WTC11 (cell line): ENCODE measurements at places on chromosomes 2 and 18. TPM values are rescaled to one million over a fixed set of nuclear protein-coding genes. Genes with fewer than 3 reads are reported as not detected.

The CFAP65 gene
- 0.44 to 1.0 TPM (median 0.48 TPM) in 3 replicates for total RNA-seq

DNA sequence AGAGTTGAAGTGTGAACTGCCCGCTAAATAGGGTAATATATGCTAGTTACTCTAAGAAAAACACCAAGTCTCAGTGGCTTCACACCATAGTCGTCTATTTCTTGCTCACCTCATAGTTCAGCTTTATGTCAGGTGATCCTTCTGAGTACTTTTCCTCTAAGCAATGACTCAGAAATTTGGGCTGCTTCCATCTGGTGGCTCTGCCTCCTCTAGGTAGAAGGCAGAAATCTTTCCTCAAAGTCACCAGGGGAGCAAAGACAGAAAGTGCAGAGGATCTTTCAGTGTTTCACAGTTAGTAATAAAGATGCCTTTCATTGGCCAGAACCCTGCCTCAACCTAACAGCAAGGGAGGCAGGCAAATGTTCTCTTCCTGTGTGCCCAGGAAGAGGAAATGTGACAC, 17.3 kb downstream of the CDH20 start:
- H3K27ac ChIP-seq: no peak overlapping the region
- peaks cover 5% of the 10 kb centered on the region; the same call in 1 of the 2 replicates for H3K4me1 ChIP-seq
- no peak for DNase-seq
- H3K27me3 ChIP-seq: no peaks in the 10 kb centered on the region
- H3K36me3 ChIP-seq: no peaks in the 10 kb centered on the region

- no peak for DNase-seq
- peaks cover 4% of the 10 kb centered on the region; the same call in 1 of the 2 replicates for H3K27me3 ChIP-seq
- H3K4me1 ChIP-seq: no peaks in the 10 kb centered on the region
- no peaks in the 10 kb centered on the region for H3K36me3 ChIP-seq
These were observed 110.9 kb downstream of the SS18 start for GRCh38 chr18:25979369-25980040.

GRCh38 chr18:48952287-48953103, 1.7 kb upstream of the SMAD7 start:
- H3K4me3 ChIP-seq: peak overlapping the region; percentile 86
- H3K36me3 ChIP-seq: peaks cover 14% of the 10 kb centered on the region
- peaks cover 49% of the 10 kb centered on the region for H3K4me1 ChIP-seq
- DNase-seq: peak; percentile 81

GRCh38 chr2:20917719-20918572, 95.0 kb upstream of the LDAH start:
- no peaks in the 10 kb centered on the region for H3K4me1 ChIP-seq
- no peak overlapping the region for H3K27ac ChIP-seq
- no peak overlapping the region for H3K4me3 ChIP-seq
- H3K27me3 ChIP-seq: no peaks in the 10 kb centered on the region
- no peak for DNase-seq

- H3K27ac ChIP-seq: peak overlapping the region; percentile 71; the same call in 1 of the 2 replicates
- H3K36me3 ChIP-seq: peaks cover 53% of the 10 kb centered on the region
- H3K27me3 ChIP-seq: no peaks in the 10 kb centered on the region
- H3K4me3 ChIP-seq: no peak overlapping the region
- DNase-seq: no peak
These were observed 23.9 kb downstream of the IAH1 start for GRCh38 chr2:9498210-9498609.

DNA sequence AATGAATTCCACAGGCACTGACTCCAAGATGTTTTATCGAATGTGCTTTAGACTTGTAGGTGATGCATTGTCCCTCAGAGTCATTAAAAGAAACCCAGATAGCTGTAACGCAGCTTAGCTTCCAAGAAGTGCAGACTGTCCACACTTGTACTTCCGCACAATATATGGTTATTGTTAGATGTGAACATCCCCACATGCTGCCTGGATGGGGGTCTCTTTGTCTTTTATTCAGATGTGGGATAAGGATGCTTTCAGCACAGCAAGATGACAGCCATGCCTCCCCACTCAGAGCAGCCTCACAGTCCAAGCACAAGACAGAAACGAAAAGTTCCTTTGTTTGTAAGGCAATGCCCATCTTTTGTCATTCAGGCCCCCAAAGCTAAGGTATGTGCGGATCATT, 416.6 kb downstream of the HRH4 start:
- H3K4me1 ChIP-seq: peaks cover 5% of the 10 kb centered on the region
- no peak overlapping the region for H3K4me3 ChIP-seq
- H3K27me3 ChIP-seq: no peaks in the 10 kb centered on the region
- no peak overlapping the region for H3K27ac ChIP-seq
- H3K36me3 ChIP-seq: no peaks in the 10 kb centered on the region

DNA sequence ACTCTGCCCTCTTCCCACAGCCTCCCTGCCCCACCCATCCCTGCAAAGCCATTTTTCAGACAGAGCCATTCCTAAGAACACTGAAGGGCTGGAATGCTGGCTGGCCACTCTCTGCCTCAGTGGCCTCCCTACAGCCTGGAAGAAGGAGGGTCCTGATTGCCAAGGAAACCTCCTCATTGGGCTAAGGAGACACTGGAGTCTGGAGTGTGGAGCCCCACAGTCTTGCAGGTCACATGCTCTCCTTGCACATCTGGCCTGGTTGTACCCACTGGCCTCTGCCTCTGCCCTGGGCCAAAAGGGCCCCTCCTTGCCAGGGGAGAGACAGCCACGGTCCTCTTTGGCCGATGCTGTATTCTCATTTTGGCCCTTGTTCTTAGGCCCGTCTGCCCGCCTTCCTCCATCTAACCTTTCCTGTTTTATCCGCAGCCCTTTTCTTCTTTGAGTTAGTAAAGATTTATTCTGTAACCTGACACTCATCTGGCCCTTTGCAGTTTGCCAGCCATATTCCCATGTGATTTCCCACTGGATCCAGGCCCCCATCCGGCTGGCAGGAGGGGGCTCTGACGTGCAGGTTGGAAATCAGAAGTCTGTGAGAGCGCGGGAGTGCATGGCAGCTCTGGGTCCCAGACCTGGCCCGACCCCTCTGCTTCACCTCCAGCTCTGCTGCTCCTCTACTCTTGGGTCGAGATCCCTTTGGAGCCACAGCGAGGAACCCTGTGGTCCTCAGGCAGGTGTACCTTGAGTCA, 11.0 kb upstream of the CATIP start:
- no peak overlapping the region for H3K4me3 ChIP-seq
- H3K27ac ChIP-seq: no peak overlapping the region
- no peak for DNase-seq
- H3K36me3 ChIP-seq: 0 out of 2 replicates have a peak, but pooled peaks cover 3% of the 10 kb centered on the region
- H3K27me3 ChIP-seq: no peaks in the 10 kb centered on the region

DNA sequence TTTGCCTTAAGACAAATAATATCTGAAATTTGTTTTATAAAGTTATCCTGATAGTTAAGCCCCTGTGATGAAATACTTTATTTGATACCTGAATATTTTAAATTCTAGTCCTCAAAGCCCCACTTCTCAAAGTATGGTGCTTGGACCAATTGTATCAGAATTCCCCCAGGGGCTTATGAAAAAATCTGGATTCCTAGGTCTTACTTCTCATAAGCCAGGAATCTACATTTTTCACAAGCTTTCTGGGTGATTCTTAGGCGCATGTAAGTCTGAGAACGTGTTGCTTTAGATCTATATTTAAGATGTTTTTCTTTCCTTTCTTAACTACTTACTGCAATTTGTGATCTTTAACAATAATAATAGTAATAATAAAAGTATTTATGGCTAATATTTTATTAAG, 53.1 kb downstream of the MYO1B start:
- no peak overlapping the region for H3K27ac ChIP-seq
- H3K27me3 ChIP-seq: no peaks in the 10 kb centered on the region
- no peak overlapping the region for H3K4me3 ChIP-seq
- peaks cover 12% of the 10 kb centered on the region for H3K4me1 ChIP-seq

DNA sequence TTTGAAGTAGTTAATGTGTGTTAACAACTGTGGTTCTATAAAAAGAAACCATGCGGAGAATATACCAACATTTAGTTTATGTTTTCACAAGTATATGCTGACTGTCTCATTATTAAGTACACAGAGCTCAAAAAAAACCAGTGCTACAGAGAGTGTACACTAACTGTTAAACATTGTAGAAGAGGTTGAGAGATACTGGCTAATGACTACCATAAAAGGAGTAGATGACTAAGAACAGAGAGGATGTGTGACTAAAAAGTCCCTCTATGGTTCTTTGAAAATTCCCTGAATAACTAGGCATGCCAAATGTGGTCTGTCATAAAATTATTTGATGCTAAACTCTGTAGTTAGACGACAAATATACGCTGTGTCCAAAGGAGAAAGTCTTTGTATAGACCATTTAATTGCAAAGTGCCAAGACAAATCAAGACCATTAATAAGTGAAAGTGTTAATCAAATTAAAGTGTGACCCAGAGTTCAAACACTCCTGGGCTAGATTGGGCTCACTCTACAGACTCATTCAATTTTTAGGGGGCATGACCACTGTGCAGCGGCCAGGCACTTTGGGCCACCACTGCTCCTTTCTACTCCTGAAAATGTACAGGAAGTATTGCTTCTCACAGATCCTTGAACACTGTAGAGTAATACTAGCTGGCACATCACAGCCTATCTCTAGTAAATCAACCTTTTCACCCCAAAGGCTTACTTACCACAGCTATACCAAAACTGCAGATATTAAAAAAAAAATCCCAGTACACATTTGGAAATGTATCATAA, 45.1 kb upstream of the SERTAD2 start:
- H3K4me1 ChIP-seq: peaks cover 14% of the 10 kb centered on the region
- H3K27ac ChIP-seq: no peak overlapping the region
- H3K27me3 ChIP-seq: no peaks in the 10 kb centered on the region
- no peak overlapping the region for H3K4me3 ChIP-seq

GRCh38 chr18:66344227-66344626, 259.7 kb downstream of the CDH19 start:
- no peak for DNase-seq
- H3K4me1 ChIP-seq: no peaks in the 10 kb centered on the region
- H3K27me3 ChIP-seq: peaks cover 3% of the 10 kb centered on the region; the same call in 1 of the 2 replicates
- no peak overlapping the region for H3K27ac ChIP-seq
- no peak overlapping the region for H3K4me3 ChIP-seq

The CTIF gene
- 18.9 to 28.5 TPM (median 20.4 TPM) in 3 replicates for total RNA-seq

DNA sequence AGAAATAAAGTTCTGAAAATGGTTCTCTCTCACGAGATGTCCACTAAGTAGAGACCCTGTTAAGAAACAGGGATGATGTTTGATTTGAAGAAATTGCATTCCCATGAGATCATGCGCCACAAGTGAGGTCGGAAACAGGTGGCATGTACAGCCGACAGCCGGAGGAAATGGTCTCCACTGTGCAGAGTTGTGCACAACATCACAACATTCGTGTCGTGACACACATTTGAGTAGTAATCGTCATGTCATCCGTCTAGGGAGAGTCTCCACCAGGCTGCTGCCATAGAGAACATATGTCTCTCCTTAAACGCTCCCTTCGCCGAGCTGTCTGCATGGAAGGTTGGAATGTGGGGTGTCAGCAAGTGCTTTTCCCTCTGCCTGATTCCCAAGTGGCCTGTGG, 84.7 kb downstream of the ASAP2 start:
- no peaks in the 10 kb centered on the region for H3K36me3 ChIP-seq
- no peak for DNase-seq
- no peak overlapping the region for H3K27ac ChIP-seq
- no peaks in the 10 kb centered on the region; the same call in 1 of the 2 replicates for H3K27me3 ChIP-seq
- H3K4me1 ChIP-seq: peaks cover 31% of the 10 kb centered on the region

The UGT1A6 gene
- total RNA-seq: 0.53 TPM in 1 of 3 replicates, not detected in the others

- H3K4me3 ChIP-seq: no peak overlapping the region
- DNase-seq: no peak
- no peaks in the 10 kb centered on the region for H3K36me3 ChIP-seq
- no peaks in the 10 kb centered on the region for H3K27me3 ChIP-seq
- no peaks in the 10 kb centered on the region for H3K4me1 ChIP-seq
- H3K27ac ChIP-seq: no peak overlapping the region
These were observed 142.9 kb downstream of the CHST9 start for GRCh38 chr18:27042177-27042576.

- peaks cover 43% of the 10 kb centered on the region for H3K4me1 ChIP-seq
- no peak for DNase-seq
- peaks cover 21% of the 10 kb centered on the region for H3K36me3 ChIP-seq
- no peak overlapping the region for H3K27ac ChIP-seq
These were observed 48.9 kb downstream of the PSMD14 start for GRCh38 chr2:161357097-161357496.

The DYNC1I2 gene
- total RNA-seq: 67.9 to 73.7 TPM (median 69.1 TPM) in 3 replicates

The SLC9A4 gene
- 0.09 to 0.11 TPM in 2 of 3 replicates, not detected in the other for total RNA-seq

The XPO1 gene
- 258 to 272 TPM (median 260 TPM) in 3 replicates for total RNA-seq

- no peak overlapping the region for H3K4me3 ChIP-seq
- H3K36me3 ChIP-seq: no peaks in the 10 kb centered on the region
- DNase-seq: no peak
- peaks cover 21% of the 10 kb centered on the region for H3K4me1 ChIP-seq
- H3K27me3 ChIP-seq: peaks cover 66% of the 10 kb centered on the region
These were observed 29.4 kb upstream of the TSPYL6 start for GRCh38 chr2:54285451-54285850.

The RIT2 gene
- total RNA-seq: 0.64 to 1.5 TPM (median 1.4 TPM) in 3 replicates

- no peak overlapping the region for H3K4me3 ChIP-seq
- no peak overlapping the region for H3K27ac ChIP-seq
- 0 out of 2 replicates have a peak, but pooled peaks cover 2% of the 10 kb centered on the region for H3K4me1 ChIP-seq
- peak; percentile 65 for DNase-seq
These were observed 77.3 kb upstream of the UPP2 start for GRCh38 chr2:158024288-158024898.

- DNase-seq: peak; percentile 23
- H3K27ac ChIP-seq: peak overlapping the region; percentile 93
- no peaks in the 10 kb centered on the region for H3K27me3 ChIP-seq
- peaks cover 25% of the 10 kb centered on the region for H3K4me1 ChIP-seq
- peaks cover 23% of the 10 kb centered on the region for H3K36me3 ChIP-seq
These were observed 170.7 kb upstream of the FSIP2 start for GRCh38 chr2:185567940-185568339.

DNA sequence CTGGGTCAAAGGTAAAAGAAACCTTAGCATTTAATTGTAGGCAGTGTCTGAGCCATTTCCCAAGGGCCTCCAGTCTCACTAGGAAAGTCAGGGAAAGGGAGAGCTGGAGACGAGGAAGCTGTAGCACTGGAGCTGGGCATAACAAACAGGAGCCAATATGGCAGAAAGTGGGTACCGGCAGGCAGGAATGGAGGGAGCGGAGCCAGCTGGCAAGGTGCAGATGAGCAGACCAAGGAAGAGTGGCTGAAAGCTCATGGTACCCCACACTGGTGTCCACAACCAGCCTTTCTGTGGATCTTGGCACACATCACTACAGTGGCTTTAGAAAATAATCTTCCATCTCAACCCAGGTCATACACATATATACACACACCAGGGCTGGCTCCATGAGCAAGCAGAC, 40.0 kb downstream of the ANKRD44 start:
- H3K27me3 ChIP-seq: no peaks in the 10 kb centered on the region
- H3K27ac ChIP-seq: no peak overlapping the region
- no peaks in the 10 kb centered on the region for H3K4me1 ChIP-seq
- H3K4me3 ChIP-seq: no peak overlapping the region

The ANKRD30B gene
- not detected in 3 replicates for total RNA-seq

The LOXHD1 gene
- total RNA-seq: 0.35 to 0.64 TPM (median 0.57 TPM) in 3 replicates

DNA sequence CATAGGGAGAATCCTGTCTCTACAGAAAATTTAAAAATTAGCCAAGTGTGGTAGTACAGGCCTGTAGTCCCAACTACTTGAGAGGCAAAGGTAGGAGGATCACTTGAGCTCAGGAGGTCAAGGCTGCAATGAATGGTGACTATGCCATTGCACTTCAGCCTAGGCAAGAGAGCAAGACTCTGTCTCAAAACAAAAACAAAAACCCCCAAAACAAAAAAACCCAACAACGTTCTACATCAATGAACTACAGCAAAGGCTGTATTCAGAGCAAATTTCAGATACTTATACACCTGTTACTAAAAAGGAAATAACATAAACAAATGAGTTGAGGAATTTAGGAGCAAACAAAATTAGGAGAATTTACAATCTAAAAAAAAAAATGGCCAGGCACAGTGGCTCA, 22.6 kb downstream of the YES1 start:
- no peak for DNase-seq
- no peak overlapping the region for H3K4me3 ChIP-seq
- H3K4me1 ChIP-seq: peaks cover 25% of the 10 kb centered on the region
- H3K27me3 ChIP-seq: no peaks in the 10 kb centered on the region
- peaks cover 8% of the 10 kb centered on the region for H3K36me3 ChIP-seq
